Right kidney (tissue), 9 donors: ENCODE measurements at places on chromosomes 6 and 20.

DNA sequence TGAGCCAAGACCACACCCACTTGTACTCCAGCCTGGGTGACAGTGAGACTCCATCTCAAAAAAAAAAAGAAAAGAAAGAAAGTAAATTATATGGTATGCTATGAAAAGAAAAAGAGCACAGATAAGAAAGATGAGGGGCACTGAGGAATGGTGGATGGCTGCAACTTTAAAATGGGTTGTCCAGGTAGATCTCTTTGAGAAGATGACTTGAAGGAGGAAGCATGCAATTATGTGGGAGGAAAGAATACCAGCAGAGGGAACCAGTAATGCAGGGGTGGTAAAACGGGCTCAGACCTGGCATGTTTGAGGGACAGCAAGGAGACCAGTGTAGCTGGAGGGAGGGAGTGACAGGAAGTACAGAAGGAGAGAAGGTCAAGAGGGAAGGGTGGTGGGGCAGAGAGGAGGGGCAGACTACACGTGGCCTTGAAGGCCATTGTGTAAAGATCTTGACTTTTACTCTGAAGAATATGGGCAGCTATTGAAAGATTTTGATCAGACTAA lies 22.3 kb downstream of the LINC00237 start:
- no peak for DNase-seq

- DNase-seq = no peak
Observed at GRCh38 chr6:62089781-62090180, 196.2 kb downstream of the KHDRBS2 start.

- no peak for DNase-seq
Observed at GRCh38 chr6:34529665-34530327, 26.3 kb downstream of the SPDEF start.

GRCh38 chr6:149311766-149312165 lies 5.7 kb upstream of the TAB2 start:
- no peak for DNase-seq

DNA sequence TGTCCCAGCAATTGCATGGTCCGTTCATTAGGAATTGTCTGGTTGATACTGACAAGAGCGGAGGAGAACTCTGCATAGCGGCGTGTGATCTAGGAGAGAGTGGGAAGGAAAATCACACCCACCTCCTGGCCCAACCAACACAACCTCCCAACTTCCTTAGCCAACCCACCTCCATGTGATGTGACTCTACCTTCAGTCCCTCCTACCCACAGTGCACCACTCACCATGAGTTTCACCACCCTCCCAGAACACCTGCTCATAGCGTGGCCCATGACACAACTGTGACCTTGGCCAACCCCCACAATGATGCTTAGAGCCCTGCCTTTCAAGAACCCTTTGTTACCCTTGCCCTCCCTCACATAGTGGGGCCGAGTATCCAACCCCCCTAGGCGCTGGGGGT lies 7.7 kb downstream of the VPS52 start:
- no peak for DNase-seq

GRCh38 chr6:36297051-36297450 lies 27.2 kb downstream of the PNPLA1 start:
- DNase-seq = no peak

DNA sequence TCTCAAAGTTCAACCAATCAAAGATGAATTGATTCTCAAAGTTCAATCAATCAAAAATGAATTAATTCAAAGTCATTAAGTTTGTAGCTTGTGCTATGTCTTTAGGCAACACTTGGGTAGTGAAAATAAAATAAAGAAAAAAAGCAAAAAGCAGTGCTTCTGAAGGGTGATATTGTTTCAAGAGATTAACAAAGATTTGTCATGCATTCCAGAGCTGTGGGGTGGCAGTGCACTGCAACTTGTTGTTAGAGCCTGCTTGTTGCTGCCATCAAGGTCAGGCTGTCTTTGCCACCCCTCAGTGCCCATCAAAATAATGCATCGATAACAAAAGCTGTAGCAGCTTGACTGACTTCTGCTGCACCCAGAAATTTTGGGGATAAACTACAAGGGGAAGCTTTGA lies 128.6 kb downstream of the RNF144B start:
- DNase-seq = no peak

DNA sequence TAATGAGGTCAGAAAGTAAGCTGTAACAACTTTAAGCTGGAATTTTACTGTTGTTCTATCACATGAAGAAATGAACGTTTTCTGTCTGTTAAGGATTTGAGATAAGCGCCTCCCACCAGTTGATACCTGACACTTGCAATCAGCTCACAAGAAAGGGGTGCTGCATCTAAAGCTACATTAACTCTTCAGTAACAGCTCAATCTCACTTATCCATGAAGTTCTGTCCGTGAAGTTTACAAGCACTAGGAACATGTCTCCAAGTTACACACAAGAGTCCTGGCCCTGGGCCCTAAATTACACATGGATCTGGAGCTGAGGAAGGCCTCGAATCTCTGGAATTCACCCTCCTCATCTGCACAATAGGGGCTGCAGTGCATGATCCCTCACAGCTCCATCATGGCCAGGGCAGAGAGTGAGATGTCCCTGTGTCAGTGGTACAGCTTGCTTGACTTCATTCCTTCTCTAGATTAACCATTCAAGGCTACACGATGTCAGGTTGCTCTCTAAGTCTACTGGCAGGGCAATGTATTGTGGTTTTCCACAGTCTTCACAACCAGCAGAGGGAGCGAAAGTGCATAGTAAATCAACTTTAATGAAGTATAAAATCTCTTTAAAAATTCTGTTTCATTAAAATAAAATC lies 182.4 kb upstream of the MCHR2 start:
- peak; percentile 68 for DNase-seq

DNA sequence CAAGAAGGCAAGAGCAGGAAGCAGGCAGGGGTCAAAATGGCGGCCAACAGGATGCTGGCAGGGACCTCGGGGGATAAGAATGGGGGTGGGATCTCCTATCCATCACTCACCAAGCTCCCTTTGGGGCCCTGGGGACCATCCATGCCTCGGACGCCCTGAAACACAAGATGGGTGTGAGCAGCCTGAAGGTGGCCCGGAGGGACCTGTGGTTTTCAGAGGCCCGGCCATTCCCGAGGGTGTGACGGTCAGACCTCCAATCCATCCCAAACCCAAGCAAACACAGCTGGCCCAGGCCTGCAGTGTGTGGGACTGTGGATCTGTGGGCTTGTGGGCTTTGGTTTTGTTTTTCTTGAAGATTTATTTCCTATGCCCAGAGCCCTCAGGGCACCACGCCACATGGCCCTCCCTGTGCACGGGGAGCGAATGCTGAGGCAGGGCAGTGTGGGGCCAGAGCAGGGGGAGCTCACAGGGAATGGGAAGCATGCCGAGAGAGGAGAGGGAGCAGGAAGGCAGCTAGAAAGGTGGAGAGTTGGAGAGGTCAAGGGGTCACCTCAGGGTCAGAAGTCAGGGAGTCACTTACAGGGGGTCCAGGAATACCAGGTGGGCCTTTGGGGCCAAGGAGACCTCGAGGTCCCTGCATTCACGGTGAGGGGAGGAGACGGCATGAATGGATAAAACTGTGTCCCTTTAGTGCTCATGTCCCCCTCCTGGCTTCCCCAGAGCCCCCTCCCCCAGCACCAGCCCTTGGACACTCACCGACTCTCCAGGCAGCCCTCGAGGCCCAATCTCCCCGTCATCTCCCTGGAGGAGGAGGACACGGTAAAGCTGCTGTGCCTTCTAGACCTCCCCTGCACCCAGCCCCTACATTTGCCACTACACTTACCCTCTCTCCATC lies 14.5 kb downstream of the COL11A2 start:
- DNase-seq = no peak

- DNase-seq = no peak
Observed at GRCh38 chr20:20498076-20498861, 130.4 kb downstream of the INSM1 start.

DNA sequence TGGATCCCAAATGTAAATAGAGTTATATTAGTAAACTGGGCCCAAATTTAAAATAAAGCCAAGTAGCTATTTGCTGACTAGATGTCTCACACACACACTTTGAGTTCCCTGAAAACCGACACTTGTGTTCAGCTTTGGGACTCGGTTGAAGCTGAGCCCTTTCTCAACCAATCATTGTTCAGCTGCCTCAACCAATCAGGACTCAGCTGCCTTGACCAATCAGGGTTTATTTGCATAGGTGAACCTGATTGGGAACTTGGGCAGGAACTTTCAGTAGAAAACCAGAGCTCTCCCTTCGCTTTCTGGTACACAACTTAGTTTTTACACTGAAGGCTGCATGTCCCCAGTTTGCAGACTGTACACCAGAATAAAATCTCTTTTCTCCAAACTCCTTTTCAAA lies 301.7 kb downstream of the FOXA2 start:
- no peak for DNase-seq

DNA sequence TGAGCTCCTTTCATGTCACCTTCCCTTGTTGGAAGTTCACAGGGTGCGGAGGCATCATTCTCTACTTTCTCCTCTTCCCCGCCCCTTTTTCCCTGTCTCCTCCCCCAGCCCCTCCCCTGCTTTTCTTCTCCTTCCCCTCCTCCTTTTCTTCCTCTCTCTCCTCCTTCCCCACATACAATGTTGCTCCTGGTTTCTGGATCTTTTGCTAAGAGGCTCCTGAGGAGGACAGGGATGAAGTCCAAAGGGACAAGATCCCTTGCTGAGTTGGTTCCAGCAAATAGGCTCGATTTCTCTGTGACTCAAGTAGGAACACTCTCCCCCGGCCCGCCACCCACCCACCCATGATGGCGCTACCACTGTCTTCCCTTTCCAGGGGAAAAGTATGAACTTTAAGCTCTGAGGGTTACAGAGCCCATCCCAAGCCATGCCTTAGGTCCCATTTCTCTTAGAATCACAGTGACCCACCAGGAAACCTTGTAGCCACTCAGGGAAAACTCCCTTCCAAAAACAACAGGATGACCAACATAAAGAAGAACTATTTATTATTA lies 852 bp upstream of the TFEB start:
- no peak for DNase-seq

GRCh38 chr6:162217058-162217457 lies 510.5 kb downstream of the PRKN start:
- DNase-seq = no peak

DNA sequence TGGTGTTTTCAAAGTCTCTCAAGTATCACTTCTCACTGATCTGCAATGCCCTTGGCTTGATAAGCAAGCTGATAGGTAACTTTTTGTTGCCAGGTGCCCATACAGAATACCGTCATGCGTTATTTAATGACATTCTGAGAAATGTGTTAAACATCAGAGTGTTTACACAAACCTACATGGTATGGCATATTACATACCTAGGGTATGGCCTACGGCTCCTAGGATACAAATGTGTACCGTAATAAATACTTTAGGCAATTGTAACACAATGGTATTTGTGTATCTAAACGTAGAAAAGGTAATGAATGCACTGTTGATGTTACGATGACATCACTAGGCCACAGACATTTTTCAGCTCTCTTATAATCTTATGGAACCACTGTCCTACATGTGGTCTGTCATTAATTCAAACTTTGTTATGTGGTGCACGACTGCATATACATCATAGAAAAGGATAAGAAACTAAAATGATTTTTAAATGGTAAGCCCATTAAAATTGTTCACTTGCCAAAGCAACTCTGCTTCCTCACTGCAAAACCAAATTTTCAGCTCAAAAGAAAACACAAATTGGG lies 35.7 kb downstream of the CSNK2A1 start:
- DNase-seq = no peak

DNA sequence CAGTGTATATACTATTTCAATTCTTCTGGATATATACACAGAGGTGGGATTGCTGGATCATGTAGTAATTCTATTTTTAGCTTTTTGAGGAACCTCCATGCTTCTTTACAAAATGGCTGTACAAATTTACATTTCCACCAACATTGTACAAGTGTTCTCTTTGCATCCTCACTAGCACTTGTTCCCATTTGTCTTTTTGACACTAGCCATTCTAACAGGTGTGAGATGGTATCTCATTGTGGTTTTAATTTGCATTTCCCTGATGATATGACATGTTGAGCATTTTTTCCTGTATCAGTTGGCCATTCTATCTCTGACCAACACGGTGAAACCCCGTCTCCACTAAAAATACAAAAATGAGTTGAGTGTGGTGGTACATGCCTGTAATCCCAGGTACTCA lies 68.1 kb upstream of the PMEPA1 start:
- DNase-seq = no peak

GRCh38 chr6:102417368-102417998 lies 1024.0 kb downstream of the GRIK2 start:
- DNase-seq = no peak

DNA sequence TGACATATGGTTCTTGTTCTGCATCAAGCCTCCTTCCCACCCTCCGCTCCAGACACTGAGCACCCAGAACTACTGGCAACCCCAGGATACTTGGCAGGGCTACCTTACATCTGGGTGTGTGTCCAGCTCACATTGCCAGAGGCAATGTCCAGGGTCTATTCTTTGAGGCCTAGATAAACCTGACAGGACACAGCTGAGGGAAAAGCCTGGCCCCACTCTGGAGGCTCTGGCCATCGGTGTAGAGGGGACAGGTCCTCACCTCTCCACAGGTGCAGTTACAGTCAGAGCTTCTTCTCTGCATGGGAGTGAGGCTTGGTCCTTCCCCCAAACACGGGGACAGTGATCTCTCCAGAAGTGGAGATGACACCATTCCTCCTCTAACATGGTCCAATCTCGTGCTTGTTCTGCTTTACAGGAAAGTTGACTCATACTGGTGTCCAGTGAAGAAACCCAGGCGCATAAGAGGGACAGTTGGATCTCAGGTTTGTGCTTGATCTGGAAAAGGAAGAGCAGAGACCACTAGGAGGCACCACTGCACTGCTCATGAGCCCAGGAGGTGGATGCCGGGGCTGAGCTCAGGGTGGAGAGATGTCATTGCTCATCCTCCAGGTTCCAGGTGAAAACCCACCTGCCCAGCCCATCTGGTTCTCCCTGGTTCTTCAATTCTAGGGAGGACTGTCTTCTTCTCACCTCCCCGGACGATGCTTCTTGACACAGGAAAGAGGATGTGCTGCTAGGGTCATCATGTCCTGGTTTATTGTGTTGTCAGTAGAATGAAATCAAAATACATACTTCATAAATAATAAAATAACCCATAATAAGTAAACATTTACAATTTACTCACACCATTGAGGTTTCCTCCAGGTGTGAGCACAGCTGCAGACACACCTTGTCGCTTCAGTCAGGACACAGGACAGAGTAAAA lies 14.7 kb downstream of the HLA-F start:
- DNase-seq = peak; percentile 23

GRCh38 chr6:32139590-32139989 lies 9.5 kb upstream of the FKBPL start:
- no peak for DNase-seq

GRCh38 chr6:95686272-95686671 lies 108.9 kb downstream of the MANEA start:
- DNase-seq = no peak

DNA sequence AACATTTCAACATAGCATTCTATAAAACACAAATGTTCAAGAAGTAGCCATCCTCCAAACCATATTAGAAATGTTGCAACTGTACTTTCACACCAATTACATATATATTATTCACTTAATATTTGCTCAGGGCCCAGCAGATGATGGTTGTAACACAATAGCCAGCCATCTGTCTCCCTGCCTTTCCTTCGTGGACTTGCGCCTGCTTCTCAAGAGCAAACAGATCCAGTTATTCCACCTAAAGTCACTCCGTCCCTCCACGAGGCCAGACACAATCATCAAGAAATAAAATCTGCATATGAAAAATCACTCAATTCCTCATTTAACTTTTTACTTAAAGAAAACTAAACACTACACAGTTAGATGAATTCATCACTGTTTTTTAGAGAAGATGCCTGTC lies 160.4 kb downstream of the RALGAPA2 start:
- no peak for DNase-seq

GRCh38 chr20:17646209-17646960 lies 35.7 kb downstream of the RRBP1 start:
- DNase-seq = no peak
